Left colon (tissue), 2 donors: ENCODE measurements at places on chromosomes 3 and 15.

GRCh38 chr15:98121536-98121935 lies 161.0 kb downstream of the ARRDC4 start:
- no peak for DNase-seq

GRCh38 chr3:78867409-78868372 lies 900.1 kb downstream of the ROBO1 start:
- DNase-seq, result no peak

GRCh38 chr15:41238100-41238499 lies 7.0 kb downstream of the CHP1 start:
- no peak for DNase-seq

GRCh38 chr3:117104792-117105191 lies 395.2 kb downstream of the TUSC7 start:
- no peak for DNase-seq

GRCh38 chr3:13016721-13017255 lies 56.4 kb downstream of the IQSEC1 start:
- no peak for DNase-seq

DNA sequence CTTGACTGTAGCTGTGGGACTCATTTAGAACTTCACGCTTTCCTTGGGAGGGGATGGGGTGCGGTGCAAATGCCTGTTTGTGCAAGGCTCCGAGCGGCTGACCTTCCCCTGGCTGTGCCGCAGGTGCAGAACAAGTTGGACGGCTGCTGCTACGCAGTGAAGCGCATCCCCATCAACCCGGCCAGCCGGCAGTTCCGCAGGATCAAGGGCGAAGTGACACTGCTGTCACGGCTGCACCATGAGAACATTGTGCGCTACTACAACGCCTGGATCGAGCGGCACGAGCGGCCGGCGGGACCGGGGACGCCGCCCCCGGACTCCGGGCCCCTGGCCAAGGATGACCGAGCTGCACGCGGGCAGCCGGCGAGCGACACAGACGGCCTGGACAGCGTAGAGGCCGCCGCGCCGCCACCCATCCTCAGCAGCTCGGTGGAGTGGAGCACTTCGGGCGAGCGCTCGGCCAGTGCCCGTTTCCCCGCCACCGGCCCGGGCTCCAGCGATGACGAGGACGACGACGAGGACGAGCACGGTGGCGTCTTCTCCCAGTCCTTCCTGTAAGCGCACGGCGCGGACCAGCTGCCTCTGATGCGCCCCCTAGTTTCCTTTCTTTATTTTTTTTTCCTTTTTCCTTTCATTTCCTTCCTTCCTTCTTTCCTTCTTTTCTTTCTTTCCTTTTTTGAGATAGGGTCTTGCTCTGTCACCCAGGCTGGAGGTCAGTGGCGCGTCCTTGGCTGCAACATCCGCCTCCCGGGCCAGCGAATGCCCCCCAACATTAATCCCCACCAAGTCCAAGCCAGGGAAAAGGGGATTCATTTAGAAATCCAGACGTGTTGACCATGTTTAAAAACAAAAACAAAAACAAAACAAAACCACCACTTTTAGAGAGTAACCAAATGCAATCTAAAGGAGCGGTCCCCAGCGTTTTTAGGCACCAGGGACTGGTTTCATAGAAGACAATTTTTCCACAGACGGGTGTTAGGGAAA lies 42.7 kb downstream of the EIF2AK4 start:
- peak; percentile 76 for DNase-seq

- DNase-seq, result no peak
Measured at GRCh38 chr3:4546346-4547178, 53.4 kb downstream of the ITPR1 start.

- no peak for DNase-seq
Measured at GRCh38 chr3:147514366-147515160, 105.4 kb downstream of the ZIC1 start.

- DNase-seq, result no peak
Measured at GRCh38 chr15:67785431-67785830, 39.9 kb upstream of the SKOR1 start.

DNA sequence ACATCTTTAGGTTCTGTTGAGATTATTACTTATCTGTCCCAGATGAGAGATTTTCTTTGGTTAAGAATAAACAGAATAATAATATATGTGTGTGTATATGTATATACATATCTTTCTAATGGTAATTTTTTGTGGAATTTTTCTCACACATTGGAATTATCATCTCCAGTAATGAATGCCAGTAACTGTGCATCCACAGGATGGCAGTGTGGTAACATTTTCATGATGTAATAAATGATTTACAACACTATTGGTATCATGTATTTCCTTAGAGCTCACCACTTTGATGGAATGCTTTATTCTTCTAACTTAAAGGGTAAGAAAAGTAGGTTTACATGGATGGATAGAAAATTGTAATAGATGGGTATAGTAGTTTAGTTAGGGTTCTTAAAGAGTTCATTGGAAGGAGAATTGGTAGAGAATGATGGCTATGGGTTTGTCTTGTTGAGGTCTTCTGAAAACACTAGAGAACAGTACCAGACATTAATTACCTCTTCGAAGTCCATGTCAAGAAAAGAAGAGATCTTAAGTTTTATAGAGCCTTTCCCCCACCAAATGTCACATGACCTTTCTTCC lies 78.1 kb downstream of the STT3B start:
- no peak for DNase-seq

DNA sequence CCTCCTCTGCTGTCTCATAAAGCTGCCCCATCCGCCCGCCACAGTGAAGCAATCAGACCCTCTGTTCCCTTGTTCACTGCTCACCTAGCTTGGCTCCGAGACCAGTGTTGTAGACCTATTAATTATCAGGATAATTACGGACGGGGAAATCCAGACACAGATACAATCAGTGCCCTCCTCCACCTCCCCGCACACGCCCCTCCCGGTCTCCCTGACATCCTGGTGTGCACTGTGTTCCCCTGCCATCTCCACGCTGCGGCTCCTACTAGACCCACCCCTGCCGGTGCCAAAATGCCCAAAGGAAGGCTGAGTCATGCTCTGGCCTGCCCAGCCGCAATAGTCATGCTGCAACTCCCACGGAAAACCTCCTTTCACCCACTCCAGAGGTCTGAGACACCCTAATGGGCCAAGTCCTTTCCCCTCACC lies 277.3 kb upstream of the TLE3 start:
- DNase-seq, result no peak

DNA sequence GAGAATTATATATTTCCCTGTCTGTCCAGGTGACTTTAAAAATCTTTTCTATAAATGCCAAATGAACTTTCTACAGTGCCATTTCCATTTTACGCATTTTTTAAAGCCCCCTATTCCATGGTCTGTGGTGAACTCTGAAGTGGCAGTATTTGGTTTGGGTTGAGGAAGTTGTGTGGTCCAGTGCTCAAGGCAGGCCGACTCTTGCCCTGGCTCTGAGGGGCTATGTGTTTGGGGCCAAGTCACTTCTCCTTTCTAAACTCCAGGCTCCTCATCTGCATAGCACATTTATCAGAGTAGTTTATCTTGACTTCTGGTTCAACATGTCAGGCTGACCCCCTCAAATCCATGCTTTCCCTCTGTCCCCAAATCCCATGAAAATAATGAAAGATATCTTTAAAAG lies 14.1 kb downstream of the TTC21A start:
- no peak for DNase-seq

- DNase-seq, result no peak
Measured at GRCh38 chr3:37197810-37198371, 23.5 kb upstream of the LRRFIP2 start.

- DNase-seq, result no peak
Measured at GRCh38 chr3:184685646-184686045, 26.2 kb downstream of the MAGEF1 start.

GRCh38 chr15:67049351-67050044 lies 15.9 kb upstream of the SMAD3 start:
- no peak for DNase-seq

GRCh38 chr15:86041399-86041798 lies 38.3 kb upstream of the AGBL1 start:
- DNase-seq, result no peak

- DNase-seq, result no peak
Measured at GRCh38 chr15:25403771-25404170, 35.1 kb downstream of the UBE3A start.

- DNase-seq, result no peak
Measured at GRCh38 chr3:190746531-190746930, 116.0 kb downstream of the GMNC start.

DNA sequence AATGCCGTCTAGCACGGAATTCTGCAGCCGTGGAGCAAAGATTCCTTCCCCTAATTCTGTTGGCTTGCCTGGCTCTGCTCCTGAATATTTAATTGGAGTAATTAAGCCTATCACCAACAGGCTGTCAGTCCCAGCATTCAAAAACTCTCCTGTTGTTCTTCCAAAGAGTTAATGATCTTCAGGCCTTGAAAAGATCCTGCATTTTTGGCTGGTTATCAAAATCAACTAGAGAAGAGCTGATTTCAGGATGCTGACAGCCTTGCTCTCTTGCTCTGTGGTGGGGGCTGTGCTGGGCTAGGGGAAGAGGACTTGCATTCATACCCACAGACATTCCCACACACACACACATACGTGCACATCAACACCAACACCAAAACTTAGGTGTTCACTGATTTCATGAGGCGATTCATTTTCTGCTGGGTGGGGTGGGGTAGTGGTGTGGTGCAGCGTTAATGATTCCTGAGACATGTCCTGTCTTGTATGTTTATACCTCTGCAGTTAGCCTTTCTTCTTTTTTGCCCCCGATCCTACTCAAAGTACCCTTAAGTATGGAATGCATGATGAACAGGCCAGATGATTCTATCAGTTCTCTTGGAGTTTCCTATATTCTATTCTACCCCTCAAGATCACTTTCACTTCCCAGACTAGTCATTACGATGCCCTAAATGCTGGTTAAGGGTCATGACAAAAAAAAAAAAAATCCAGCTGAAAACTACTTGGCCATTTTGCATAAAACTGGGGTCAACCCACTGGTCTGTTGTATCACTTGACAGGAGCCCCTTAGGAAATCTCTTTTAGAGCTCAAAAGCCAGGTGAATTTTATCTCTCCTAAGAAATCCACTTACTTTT lies 42.3 kb downstream of the CPN2 start:
- no peak for DNase-seq

- no peak for DNase-seq
Measured at GRCh38 chr15:74043425-74044266, 38.7 kb downstream of the GOLGA6A start.

- no peak for DNase-seq
Measured at GRCh38 chr15:37019479-37020433, 80.6 kb downstream of the MEIS2 start.

DNA sequence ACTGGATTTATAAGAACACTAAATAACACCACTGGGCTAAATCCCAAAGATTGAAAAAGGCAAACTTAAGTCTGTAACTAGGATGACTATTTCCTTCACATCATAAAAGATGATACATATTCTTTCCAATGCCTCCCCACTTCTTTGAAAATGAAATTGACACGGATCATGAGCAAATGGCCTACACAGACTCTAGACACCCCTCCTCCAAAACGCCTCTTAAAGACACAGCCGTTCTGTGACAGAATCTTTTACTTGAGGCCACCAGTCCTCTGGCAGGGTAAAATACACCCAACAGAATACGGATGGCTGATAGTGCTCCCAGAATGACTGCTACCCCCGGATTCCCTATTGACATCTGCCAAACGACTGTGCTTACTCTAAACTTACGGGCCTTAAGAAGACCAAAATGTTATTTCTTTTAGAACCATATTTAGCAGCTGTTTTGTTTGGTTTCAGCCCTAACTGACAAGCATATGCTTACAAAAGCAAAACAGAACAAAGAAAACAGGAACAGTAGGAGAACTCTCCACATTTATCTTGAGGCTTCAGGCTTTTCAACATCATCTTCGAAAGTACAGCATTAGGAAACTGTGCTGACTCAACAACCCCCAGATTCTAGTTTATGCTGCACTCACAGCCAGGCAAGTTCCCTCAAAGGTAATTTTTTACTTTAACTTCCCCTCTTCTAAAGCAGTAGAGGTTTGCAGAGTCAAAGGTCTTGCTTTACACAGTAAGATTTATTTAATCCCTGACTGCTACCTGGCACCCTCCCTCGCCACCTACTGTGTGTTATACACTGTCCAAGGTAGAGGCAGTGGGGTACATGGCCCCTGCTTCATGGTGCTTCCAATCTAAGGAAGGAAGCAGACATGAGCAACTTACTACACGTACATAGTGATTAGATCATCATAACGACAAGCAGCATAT lies 84.3 kb downstream of the TNIK start:
- DNase-seq, result no peak

DNA sequence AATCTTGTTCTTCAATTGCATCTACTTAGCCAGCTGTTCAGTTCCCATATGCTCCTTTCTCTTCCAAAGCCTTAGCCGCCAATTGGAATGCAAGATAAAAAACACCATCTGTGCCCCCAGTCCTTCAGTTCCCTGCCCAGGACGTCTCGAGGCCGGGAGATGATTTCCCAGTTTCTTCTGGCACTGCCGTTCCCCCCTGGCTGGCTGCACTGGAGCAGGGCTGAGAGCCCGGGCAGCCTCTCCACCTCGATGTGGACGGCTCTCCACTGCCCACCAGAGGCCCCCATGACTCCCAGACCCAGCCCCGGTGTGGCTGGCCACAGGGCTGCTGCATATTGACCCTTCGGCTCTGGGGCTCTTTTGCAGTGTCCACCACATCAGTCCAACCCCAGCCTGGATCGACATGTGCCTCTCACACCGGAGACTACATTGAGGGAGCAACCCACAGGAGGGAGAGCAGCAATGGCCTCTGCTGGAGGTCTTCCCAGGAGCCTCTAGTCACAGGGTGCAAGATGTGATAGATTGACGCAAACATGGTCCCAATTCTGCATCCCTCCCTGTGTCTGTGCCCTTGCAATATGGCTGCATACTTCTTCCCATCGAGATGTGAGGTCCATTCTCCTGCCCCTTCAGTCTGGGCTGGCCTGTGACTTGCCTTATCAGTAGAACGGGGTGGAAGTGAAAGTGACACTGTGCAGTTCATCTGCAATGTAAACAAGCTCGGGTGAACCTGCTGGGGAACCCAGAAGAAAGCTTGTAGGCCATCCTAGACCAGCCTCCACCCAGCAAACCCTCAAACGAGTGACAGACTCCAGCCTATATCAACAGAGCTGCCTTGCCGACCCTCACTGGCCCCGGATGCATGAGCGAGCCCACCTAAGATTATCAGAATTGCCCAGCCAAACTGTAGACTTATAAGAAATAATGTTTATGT lies 52.3 kb upstream of the PRR20G start:
- no peak for DNase-seq

GRCh38 chr15:63482874-63483323 lies 21.5 kb upstream of the USP3 start:
- DNase-seq, result no peak

DNA sequence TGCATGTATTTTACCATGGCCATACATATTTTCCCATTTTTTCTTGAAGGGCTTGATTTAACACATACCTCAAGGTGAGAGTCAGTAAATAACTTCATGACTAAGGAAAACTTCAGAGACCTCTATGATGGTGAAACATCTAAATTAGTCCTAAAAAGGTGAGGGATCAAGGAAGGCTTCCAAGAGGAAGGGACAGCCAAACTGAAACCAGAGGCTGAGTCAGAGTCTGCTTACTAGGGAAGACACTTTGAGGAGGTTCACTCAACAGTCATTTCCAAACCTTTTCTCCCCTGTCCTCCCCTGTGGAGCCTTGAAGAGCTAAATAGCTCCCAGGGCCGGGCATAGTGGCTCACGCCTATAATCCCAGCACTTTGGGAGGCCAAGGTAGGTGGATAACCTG lies 206.6 kb downstream of the SHQ1 start:
- DNase-seq, result no peak

GRCh38 chr3:48247401-48247811 lies 6.5 kb downstream of the ZNF589 start:
- DNase-seq, result no peak

- DNase-seq, result peak; percentile 35
Measured at GRCh38 chr15:83207660-83208366, at the start of gene HDGFL3. Gene HDGFL3, minus strand, starts transcription at chr15:83207823. Its CDS starts 409 bp downstream, at chr15:83207414.

- no peak for DNase-seq
Measured at GRCh38 chr3:186596568-186597287, 16.1 kb upstream of the AHSG start.
